ENCODE measurements at places on chromosomes 6 and 20.

- DNase-seq = no peak
These were observed 283.9 kb downstream of the SMOC2 start for GRCh38 chr6:168724669-168725570.

- no peak for DNase-seq
These were observed 348.1 kb downstream of the CDC5L start for GRCh38 chr6:44735630-44735963.

GRCh38 chr6:47083586-47084047 is 41.5 kb upstream of the ADGRF1 start:
- no peak for DNase-seq

- no peak for DNase-seq
These were observed 131.8 kb downstream of the CFAP61 start for GRCh38 chr20:20184149-20184548.

DNA sequence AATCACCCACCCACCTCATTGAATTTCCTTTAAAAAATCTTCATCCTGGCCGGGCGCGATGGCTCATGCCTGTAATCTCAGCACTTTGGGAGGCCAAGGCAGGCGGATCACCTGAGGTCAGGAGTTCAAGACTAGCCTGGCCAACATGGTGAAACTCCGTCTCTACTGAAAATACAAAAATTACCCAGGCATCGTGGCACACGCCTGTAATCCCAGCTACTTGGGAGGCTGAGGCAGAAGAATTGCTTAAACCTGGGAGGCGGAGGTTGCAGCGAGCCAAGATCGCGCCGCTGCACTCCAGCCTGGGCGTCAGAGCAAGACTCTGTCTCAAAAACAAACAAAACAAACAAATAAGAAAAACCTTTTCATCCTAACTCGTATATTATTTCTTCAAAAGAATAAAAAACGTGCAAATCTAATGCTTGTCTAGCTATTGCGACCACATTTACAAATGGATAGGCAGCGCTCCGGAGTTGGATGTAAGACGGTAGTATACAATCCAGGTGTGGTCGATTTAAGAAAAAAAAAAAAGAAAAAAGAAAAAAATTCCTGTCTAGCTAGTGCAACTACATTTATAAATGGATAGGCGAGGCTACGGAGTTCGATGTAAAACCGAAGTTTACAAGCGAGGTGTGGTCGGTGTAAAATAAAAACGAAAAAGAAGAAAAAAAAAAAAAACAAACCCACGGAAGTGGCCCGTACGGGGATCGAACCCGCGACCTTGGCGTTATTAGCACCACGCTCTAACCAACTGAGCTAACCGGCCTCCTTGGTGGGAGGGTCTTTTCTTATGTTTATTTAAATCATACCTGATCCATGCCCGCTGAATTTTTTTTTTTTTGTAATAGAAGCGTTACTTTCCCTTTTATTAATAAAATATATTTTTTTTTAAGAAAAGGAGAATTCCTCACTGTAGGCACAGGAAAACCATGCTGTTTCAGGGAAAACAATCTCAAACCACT is 70.7 kb upstream of the PRSS16 start:
- DNase-seq = peak; percentile 41

- no peak for DNase-seq
These were observed 88.8 kb downstream of the SYNJ2 start for GRCh38 chr6:158070513-158070912.

DNA sequence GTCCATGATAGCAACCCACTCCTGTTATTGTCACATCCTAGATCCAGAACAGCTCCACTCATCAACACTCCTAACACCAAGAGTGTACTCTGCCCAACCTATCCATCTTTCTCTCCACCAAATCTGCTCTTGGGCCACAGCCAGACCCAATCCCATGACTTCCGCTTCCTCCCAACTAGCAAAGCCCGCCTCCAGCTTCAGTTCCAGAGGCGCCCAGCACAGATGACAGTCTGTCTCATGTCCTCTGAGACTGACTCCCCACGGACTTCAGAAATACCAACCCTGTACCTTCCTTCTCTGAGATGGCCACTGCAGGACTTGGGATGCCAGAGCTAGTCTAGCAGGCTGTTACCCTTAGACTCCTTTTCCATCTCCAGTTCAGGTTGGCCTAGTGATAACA is 48.6 kb downstream of the DTNBP1 start:
- no peak for DNase-seq

DNA sequence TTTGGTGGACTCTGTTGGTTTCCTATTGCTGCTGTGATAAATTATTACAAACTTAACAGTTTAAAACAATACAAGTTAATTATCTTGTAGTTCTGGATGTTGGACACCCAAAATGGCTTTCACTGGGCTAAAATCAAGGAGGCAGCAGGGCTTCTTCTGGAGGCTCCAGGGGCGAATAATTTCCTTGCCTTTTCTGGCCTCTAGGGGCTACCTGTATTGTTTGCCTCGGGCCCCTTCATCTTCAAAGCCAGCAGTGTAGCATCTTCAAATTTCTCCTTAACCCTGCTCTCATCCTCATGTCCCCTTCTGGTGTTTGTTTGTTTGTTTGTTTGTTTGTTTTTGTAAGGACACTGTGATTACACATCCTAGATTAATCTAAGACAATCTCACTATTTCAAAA is 60.5 kb upstream of the ANKEF1 start:
- DNase-seq = no peak

DNA sequence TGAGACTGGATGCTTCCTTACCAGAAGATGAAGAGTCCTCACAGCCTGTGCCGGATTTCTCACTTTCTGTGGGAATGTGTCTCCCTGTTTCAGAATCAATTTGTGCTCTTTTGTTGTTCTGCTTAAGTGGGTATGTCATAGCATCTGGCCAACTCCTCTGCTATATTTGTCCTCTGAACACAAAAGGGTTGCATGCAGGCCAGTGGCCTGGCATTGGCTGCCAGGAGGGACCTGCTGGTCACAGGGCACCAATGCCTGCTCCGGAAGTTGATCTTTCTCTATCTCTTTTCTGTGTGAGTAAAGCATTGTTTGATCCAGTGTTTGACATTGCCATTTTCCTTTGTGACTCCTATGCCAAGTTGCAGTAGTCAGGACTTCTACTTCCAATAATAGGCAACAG is 47.8 kb downstream of the JARID2 start:
- no peak for DNase-seq

GRCh38 chr6:31911826-31912585 is 10.1 kb upstream of the ZBTB12 start:
- no peak for DNase-seq

DNA sequence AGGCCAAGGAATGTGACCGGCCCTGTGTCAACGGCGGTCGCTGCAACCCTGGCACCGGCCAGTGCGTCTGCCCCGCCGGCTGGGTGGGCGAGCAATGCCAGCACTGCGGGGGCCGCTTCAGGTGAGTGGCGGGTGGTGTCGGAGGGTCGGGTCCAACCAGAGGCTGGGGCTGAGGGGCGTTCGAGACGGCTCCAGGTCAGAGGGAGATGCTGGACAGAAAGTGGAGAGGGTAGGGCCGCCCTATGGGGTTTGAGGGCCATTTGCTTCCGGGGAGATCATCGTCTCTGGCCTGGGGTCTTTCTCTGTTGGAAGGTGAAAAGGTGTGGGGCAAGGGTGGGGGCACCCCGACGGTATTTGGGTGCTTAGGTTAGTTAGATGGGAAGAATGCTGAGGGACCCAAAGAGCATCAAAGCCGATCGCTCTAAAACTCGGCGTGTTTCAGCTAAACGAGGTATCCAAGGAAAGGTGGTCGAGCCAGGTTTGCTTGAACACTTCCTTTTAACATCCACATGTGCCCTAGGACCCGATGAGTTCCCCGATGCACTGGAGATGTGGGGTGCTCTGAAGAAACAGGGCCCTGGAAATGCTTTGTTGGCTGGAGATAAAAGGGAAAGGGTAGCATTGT is 691 bp downstream of the ATRN start:
- DNase-seq = no peak

- DNase-seq = no peak
These were observed 206.5 kb downstream of the JARID2 start for GRCh38 chr6:15452182-15452941.

DNA sequence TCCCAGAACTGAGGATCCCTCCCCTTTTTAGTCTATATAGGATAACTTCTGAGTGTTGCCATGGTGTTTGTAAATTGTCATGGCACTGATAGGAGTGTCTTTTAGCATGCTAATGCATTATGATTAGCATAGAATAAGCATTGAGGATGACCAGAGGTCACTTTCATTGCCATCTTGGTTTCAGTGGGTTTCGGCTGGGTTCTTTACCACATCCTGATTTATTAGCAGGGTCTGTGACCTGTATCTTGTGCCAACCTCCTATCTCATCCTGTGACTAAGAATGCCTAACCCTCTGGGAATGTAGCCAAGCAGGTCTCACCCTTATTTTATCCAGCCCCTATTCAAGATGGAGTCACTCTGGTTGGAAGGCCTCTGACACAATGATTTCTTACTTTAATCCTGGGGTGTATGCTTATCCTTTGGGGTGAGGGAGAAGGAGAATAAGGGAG is 19.6 kb downstream of the WFDC2 start:
- DNase-seq = no peak

DNA sequence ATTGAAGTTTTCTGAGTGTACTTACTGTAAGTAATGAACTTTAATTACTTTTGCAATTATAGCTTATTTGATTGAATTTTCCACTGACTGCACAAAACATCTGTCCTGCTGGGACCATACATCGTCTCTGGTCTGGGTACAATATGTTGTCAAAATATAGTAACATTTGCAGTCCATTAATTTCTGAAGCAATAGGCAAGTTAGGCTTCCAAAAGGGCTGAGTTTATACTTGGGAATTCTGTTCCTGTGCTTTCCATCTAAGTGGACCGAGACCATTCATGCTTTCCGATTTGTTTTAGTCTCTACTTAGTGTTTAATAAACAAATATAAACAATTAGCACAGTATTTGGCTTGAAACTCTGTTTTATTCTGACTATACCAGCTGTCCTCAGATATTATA is 139.3 kb downstream of the RFPL4B start:
- no peak for DNase-seq

DNA sequence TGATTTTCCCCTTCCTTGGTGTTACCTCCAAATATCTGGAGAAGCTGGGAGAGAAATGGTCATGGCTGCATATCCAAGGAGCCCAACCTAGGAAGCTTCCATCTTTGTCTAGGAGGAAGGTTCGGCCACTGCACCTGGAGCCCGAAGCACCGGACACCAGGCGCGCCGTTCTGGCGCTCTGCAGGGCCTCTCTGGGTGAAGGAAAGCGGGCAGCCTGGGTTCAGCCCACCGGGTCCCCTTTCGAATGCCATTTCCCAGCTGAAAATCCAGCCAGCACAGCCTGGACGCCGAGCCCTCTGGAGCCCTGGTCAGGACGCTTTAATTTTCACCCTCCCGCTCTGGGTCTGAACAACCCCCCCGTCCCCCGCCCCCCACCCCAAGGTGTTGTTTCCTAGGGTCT is 1.2 kb downstream of the LINC00237 start:
- DNase-seq = no peak

- DNase-seq = no peak
These were observed 8.5 kb downstream of the MRPS18A start for GRCh38 chr6:43679057-43679456.

DNA sequence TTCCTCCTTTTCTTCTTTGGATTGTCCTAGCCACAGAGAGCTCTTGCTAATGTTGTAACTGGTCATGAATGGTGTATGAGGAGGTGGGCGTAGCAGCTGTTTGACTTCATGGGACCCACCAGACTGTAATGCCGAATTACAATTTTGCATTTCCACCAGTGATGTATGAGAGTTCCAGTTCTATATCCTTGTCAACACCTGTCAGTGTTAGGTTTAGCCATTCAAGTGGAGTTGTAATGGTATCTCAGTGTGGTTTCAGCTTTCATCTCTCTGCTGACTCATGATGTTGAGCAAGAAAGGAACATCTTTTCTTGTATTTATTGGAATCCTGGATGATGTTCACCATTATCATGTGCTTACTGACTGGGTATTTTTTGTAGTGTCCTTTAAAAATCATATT is 5.1 kb downstream of the IGF2R start:
- DNase-seq = no peak

GRCh38 chr6:112259337-112259675 is 4.9 kb upstream of the LAMA4 start:
- DNase-seq = no peak

- DNase-seq = no peak
These were observed 18.3 kb downstream of the CHRNA4 start for GRCh38 chr20:63342561-63343459.

GRCh38 chr20:4902788-4903187 is 98.5 kb downstream of the SLC23A2 start:
- DNase-seq = no peak

- DNase-seq = no peak
These were observed 10.1 kb upstream of the NXT1 start for GRCh38 chr20:23340524-23340923.

GRCh38 chr6:21469213-21469612 is 124.3 kb upstream of the SOX4 start:
- no peak for DNase-seq

- DNase-seq = no peak
These were observed 370.4 kb downstream of the PREX1 start for GRCh38 chr20:48457193-48458002.

DNA sequence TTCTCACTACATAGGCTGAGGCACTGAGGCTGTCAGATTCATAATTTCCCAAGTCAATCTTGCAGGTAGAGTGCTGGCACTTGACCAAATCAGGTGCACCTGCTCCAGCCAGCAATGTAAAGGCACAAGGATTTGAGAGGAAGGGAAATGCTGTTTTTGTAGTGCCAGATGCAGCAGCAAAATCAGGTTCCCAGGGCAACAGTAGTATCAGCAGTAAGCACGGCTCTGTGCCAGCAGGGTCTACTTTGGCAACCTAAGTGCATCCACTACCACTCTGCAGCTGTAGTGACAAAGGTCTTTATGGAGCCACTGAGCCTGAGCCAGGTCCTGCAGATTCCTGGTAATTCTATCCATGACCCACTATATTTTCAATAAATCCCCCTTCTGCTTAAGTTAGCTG is 329.5 kb downstream of the TPBG start:
- no peak for DNase-seq

- no peak for DNase-seq
These were observed 854.2 kb downstream of the PHF3 start for GRCh38 chr6:64489763-64490162.

GRCh38 chr20:37882961-37883712 is 19.8 kb upstream of the VSTM2L start:
- DNase-seq = no peak

DNA sequence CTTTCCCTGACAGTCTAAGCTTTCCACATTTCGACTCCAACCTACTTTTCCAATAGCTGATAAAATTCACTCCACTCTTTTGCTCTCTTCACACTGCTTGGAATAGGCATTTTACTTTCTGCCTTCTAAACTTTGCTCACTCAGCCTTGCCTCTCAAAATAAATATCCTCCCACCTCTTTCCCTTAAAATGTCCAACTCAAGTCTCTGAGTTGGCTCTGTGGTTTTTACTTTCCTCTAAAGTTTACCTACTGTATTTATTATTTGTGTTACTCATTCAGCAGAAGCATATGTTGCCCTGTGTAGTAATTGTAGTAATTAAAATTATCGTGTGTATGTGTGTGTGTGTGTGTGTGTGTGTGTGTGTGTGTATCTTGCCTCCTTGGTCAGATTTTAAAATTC is 20.0 kb upstream of the CDYL start:
- no peak for DNase-seq

GRCh38 chr6:5851261-5851757 is 155.4 kb downstream of the NRN1 start:
- DNase-seq = peak; percentile 51

- DNase-seq = no peak
These were observed 35.0 kb downstream of the SESN1 start for GRCh38 chr6:109059571-109060021.
